ENCODE measurements at places on chromosomes 1 and 21.

DNA sequence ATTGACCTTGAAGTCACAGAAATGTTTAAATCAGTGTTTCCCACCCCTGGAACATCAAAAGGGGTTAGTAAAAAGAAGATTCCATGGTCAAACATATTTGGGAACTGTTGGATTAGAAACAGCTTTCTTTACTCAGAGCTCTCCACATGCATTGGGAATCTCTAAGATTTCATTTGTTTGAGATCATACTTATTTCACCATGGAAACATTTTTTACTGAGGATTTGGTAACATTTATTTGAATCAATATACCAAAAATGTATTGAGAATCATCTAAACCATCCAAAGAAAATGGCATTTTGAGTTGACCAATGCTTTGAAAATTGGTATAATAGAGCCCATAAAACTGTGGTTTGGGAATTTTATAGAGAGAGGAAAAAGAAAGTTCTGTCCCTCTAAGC, 25.3 kb downstream of the NGF start:
- no peak for DNase-seq

DNA sequence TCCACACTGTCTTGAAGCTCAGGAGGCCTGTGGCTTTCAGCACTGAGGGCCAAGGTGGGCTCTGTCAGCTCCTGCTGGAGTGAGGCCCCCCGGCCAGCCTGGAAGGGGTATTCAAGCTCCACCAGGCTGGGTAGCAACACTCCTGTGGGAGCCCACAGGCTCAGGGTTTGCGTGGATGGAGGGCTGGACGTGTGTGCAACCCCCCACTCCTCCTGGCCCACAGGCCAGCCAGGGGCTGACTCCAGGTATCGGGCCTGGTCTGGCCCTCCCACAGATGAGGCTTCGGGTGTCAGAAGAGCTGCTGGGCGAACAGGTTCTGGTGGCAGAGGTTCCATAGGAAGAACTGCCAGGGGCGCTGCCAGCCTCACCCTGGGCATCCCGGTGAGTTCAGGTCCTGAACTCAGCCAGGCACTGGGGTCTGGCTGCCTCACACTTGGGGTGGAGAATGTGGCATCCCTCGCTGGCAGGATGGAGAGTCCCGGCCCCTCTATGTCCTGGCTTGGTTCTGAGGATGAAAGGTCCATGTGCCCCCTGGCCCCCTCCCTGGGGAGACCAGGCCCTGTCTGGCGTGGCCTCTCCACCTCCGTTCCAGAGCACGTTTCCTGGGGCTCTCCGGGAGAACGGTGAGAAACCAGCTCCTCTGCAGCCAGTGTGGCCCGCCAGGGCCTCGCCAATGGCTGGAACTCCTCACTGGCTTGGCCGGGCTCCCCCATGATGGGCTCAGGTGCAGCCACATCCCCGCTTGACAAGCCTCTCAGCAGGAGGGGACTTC, 64.6 kb upstream of the TARDBP start:
- DNase-seq = no peak

DNA sequence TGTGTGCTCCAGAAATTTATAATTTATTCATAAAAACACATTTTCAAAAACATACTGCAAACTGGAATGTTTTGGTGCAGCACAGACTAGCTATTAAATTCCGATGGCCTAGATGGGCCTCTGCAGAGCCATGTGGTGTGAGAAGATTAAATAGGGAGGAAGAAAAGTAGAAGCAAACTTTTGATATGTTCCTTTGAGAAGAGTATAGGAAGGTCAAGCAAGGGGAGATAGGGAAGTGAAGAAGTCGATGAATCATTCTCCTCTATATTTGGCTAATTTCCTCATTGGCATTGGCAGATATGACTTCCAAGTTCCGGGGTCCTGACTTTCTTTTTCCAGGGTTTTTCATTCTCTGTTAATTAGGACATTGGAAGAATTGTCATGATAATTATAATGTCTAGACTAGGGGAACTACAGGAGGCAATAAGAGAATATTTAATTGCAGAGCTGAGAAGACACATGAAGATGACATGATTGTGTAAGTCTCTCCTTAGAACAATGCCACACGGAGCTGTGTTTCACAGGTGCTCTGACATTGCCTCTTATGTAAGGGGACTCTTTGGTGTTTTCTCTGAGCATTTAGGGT, 19.3 kb upstream of the ZNF326 start:
- DNase-seq = no peak

DNA sequence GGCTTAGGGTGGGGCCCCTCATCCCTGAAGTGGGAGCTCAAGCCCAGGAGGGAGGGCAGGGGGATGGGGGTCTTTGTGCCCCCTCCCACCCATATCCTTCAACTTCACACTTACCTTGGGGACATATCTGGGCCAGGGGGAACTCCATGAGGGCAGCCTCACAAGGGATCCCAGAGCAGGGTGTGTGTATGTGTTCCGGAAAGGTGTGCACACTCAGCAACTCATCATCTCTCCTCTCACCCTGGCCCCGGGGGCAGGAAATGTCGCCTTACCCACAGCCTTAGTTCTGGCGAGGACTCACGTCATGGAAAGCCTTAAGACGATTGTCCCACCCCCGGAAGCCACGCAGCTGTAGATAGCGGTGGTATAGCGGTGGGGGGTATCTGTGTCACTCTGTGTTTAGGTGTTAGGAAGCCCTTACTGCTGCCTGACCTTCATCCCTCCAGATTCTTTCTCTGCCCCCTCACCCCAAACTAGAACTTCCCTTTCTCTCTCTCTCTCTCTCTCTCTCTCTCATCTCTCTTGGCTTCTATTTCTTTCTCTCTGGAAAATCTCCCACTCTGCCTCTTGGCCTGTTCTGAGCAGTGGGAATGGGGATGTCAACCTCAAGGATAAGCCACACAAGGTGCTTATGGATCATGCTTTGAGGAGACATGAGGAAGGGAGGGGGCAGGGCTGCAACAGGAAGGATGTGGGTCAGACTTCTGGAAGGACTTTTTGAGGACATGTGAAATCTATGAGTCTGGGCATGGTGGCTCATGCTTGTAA, at the start of gene SH2D2A:
TSS of gene SH2D2A (minus strand) at position 288 of the 768 bp plus-strand sequence. CDS start at position 148, 140 bp downstream.
- peak; percentile 47 for DNase-seq

- DNase-seq = no peak
Measured at GRCh38 chr1:180522213-180522515, 19.8 kb upstream of the ACBD6 start.

DNA sequence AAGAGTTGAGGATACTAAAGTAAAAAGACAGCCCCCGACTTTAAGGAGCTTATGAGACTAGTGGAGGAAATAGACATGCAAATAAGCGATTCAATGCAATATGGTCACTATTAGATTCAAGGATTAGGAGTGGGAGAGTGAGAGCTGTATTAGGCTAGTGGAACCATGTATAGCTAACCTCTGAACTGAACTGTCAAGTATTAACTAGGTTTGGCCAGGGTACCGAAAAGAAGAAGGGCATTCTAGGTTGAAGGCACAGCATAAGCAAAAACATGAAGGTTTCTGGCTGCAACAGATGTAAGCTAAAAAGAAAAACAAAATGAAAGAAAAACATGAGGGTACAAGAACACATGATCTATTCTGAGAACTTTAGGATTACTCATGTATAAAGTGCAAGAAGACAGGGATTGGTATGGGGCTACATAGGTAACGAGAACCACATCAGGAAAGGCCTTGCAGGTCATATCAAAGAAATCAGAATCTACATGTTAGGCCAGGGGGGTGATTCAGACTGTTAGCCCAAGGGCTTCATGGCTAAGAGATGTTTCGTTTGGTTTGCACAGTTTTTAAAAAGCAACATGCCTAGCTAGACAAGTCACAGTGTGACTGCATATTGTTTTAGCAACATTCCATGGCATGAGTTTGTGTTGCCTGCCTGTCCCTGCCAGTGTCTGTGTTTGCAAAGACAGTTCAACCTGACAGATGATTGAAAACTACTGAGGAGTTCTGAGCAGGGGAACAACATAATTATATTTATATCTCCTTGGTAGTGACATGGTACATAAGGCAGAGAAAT, 54.4 kb upstream of the HAO2 start:
- no peak for DNase-seq

- no peak for DNase-seq
Measured at GRCh38 chr1:119651641-119652040, 3.6 kb upstream of the ZNF697 start.
